Activated CD4-positive, alpha-beta T cell treated with anti-CD3 and anti-CD28 coated beads, Interleukin-2, amount 10 ng/mL, durations not matched to agents 24 days and 14 days (primary cell): ENCODE measurements at places on chromosomes 12 and 14. TPM values are rescaled to one million over a fixed set of nuclear protein-coding genes. Genes with fewer than 3 reads are reported as not detected.

GRCh38 chr14:73800970-73801515, 50.6 kb upstream of the PTGR2 start:
- no peak for DNase-seq

- no peak for DNase-seq
Observed at GRCh38 chr14:75088153-75088552, 18.7 kb downstream of the ZC2HC1C start.

RD3L gene
- not detected in 2 replicates for total RNA-seq

SLC6A13 gene
- not detected in 2 replicates for total RNA-seq

SERPINA9 gene
- not detected in 2 replicates for total RNA-seq
